EL (cell line): ENCODE measurements at places on chromosomes 7 and 10.
A peak's percentile ranks its signal among the peaks of the same experiment; 100 is the strongest.

DNA sequence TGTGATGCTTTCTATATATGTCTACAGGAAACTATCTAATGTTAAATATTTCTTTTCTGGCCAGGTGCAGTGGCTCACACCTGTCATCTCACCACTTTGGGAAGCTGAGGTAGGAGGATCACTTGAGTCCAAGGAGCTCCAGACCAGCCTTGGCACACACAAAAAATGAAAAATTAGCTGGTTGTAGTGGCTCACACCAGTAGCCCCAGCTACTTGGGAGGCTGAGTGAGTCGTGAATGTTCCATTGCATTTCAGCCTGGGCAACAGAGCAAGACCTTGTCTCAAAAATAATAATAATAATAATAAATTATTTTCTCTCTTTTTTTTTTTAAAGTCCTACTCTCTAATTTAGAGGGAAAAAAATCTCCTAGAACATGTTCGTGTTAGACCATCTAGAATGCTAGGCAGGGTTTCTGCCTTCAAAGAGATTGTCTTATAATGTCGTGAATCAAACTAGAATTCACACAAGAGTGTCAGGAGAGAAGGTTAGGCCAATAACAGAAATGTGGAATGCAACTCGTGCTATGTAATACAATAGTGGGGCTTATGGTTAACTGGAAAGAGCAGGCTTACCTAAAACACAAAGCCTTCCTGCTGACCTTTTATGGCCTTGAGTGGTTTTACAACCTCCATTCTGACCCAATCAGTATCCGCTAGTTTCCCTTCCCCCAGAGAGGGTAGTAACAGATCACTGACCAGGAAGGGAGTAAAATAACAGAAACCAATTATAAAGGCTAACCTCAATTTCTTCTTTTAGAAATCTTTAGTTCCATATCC lies 46.3 kb downstream of the MYOF start:
- DNase-seq, result peak; percentile 69

DNA sequence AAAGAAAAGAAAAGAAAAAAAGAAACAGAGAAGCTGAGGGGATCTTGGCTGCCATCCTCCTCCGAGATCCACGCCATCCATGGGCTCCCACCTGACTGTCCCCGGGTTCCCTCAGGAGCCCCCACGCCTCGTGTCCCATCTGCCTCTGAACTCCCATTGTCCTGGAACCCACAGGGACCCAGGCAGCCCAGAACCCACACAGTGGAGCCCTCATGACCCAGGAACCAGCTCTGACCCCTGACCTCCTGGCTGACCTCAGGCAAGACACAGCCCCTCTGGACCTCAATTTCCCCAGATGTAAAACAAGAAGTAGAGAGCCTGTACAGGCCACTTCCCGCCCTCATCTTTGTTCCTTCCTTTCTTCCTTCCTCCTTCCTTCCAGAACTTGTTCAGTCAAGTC lies 40.4 kb downstream of the RASGEF1A start:
- no peak for DNase-seq

DNA sequence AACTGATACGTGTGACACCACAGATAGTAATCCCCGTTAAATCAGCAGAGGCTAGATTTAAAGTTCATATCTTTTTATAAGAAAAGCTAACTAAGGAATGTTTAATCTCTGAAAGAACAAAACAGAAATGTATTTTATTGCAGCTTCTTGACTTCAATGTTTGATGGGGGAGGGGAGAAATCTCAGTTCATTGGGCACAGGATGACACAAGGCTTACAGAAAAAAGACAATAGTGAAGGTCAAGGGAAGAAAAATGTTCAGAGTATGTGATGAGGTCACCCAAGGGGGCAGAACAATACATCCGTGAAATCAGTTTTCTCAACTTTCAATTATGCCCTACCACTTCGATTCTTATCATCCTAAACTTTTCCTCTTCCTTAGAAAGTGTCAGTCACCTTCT lies 102.9 kb downstream of the ELAPOR2 start:
- DNase-seq, result no peak

GRCh38 chr7:7639847-7640220 lies 718 bp upstream of the UMAD1 start:
- DNase-seq, result peak; percentile 39

- DNase-seq, result no peak
Measured at GRCh38 chr7:105655067-105655466, 73.8 kb upstream of the EFCAB10 start.

DNA sequence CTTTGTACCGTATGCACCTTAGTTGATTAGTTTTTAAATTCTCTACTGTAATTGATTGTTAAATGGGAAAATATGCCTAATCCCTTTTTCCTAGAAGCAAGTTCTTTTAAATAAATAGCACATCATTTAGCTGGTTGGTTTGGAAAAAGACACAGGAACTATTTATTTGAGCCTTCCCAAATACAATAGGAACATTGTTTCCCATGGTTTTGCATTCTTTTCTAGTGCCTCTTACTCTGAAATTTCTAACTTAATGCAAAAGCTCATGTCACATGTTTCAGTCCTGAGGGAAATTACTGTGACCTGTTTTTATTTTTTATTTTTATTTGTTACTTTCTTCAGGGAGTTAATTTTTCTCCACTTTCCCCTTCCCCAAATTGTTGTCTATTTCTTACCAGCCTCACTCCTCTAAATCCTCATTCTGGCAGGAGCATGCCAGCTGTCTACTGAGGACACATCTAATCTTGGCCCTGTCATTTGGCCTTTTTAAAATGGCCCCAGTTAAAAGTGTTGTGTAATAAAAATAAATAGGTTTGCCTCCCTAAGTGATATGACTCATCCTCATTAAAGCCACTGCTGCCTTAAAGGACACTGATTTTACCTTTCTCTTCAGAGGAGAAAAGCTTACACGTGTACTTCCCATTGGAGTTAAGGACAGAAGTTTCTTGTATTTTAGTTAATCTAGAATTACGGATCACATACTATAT lies 94.5 kb downstream of the PPP1R3A start:
- no peak for DNase-seq

DNA sequence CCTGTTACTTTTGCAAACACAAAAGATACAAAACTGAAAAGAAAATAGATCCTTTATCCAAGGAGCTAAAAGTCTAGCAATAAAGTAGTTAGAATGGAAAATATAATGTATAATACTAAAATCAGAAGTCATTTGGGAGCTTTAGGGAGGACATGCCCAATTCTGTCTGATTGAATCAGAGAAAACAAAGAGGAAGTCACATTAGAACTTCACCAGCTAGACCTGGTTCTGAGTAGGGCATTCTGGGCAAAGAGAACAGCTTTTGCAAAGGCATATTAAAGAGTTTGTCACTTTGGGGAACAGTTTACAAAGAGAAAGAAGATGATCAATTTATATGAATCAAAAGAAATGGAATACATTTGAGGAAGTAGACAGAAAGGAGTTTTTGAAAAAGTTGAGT lies 107.0 kb upstream of the PRSS1 start:
- no peak for DNase-seq

DNA sequence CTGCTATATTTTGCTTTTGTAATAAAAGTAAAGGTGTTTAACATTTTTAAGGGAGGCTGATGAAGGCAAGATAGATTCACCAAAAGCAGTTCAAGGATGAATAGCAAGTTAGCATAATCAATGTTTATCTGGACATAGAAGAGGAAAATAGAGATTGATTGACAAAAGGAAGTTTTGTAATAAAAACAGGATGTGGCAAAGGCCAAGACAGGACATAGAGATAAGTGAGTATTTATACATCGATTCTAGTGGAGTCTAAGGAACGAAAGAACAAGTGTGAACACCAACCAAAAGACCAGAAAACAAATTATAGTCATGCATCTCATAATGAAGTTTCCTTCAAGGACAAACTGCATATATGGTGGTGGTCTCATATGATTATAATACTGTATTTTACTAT lies 123.8 kb downstream of the CCDC71L start:
- DNase-seq, result no peak

DNA sequence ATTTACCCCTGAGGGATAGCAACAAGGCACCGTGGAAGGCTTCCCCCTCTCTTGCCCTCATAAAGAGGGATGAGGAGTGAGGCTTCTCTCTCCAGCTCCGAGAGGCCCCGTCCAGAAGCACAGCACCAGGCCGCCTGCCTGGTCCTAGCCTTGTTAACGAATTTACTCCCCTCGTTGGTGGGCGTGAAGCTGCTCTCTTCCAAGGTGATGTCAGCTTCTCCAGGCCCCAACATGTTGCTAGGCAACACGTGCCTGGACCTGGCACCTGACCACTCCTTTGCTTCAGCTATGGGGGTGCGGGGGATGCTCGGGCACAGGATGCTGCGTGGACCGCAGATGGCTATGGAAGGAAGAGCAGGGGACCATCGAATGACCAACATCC lies 135.2 kb upstream of the MGMT start:
- no peak for DNase-seq

GRCh38 chr7:2542011-2542915 lies 13.1 kb downstream of the BRAT1 start:
- no peak for DNase-seq

DNA sequence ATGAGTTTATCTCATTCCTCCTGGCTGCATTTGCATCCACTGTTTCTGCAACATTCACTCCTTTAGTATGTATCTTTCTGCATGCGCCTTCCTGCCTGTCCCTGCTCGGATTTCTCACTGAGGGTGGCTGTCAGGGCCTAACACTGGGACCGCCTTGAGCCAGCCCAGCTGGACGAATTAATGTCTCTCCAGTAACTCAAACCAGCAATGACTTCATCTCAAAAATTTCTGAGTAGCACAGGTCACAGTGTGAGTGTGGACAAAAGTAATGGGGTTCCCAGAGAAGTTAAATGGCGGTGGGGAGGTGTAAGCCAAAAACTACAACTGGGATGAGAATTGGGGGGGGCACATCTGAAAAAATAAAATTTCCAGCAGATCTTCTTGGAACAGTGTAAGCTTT lies 444.0 kb upstream of the MGMT start:
- no peak for DNase-seq

DNA sequence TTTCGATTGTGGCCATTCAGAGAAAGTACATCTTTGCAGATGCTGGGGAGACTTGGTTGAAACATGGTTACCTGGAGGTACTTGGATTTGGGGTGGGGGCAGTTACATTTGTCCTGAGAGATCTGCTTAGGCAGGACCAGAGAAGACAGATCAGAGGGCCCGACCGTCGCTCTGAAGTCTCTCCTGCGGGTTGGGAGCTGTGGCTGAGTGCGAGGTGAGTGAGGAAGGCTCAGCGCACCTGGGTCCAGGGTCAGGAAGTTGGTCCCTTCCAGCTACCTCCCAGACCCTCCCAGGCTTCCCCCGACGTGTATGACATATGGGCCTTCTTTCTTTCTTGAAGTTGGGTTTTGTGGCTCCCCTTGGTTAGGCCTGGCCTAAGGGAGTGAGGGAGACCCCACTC lies 56.3 kb downstream of the LHPP start:
- no peak for DNase-seq

- DNase-seq, result peak; percentile 56
Measured at GRCh38 chr10:105974803-105975456, 1189.6 kb downstream of the SORCS1 start.

- DNase-seq, result no peak
Measured at GRCh38 chr10:132925071-132925561, 17.3 kb downstream of the CFAP46 start.

DNA sequence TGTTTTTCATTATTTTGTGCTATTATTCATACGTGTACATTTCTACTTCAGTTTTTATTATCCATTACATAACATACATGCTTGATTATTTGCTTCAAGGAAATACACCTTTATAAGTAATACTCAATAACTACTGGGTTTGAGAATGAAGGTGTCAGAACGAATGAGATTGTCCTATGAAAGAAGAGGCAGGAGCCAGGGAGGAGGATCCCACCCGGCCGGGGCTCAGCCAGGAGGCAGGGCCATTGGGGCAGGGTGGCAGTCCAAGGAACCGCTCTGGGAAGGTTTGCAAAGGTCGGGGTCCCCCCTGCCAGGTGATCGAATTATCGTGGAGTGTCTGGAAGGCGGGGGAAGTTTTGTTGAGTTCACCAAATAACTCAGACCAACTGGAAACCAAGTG lies 9.1 kb downstream of the TRIM56 start:
- DNase-seq, result peak; percentile 27

- DNase-seq, result no peak
Measured at GRCh38 chr7:17354473-17354872, 56.0 kb downstream of the AHR start.

GRCh38 chr7:45586542-45587520 lies 12.7 kb downstream of the ADCY1 start:
- no peak for DNase-seq

GRCh38 chr10:71427246-71427645 lies 30.5 kb downstream of the CDH23 start:
- no peak for DNase-seq

- no peak for DNase-seq
Measured at GRCh38 chr10:26090762-26091161, 125.8 kb upstream of the GAD2 start.

DNA sequence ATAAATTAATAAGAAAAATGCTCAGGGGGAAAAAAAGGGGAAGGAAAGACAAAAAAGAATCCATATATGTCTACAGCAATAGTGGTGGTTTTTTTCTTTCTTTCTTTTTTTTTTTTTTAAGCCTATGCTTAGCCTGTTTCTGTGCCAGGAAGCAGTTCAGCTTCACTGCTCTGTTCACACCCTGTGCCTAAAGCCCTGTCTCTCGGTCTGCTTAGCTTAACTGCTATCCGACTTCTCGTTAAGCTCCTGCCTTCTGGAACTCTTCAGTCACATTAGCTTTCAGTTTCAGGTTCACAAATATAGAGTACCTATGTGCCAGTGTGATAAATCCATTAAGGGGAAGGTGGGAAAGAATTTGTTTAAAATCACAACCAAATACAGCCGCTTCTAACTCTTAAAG lies 26.5 kb upstream of the NRG3 start:
- DNase-seq, result no peak

DNA sequence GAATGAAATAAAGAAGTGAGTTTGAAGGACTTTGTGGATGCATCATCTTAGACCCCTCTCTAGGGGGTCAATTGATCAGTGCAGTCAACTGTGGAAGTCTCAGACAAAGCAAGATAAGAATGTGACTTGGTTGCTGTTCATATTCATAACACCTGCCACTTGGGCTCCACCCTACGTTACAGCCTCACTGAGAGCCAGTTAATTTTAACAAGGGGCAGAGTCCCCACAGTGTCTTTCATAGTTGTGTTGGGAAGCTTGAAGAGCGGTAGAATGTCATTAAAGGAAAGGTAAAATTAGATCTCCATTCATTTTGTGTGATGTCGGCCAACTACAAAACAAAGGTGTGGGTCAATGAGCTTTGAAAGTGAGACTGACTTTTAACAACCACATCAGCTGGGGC lies 442.1 kb upstream of the C7orf33 start:
- no peak for DNase-seq

GRCh38 chr7:127189886-127190285 lies 62.9 kb downstream of the GRM8 start:
- no peak for DNase-seq

- DNase-seq, result no peak
Measured at GRCh38 chr10:124348801-124349200, 69.9 kb downstream of the OAT start.

DNA sequence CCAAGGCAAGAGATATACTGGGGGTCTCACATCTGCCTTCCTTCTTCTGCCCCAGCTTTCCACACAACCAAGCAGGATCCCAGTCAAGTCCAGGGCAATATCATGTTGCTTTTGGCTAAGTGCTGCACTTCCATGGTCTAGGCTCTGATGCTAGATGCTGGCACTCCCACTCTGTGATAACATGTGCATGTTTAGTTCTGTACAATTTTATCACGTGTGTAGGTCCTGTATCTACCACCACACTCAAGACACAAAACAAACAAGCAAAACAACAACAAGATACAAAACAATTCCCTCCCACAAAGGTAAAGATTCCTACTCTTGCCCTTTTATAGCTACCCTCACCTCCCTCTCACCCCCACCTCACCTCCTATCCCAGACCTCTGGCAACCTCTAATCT lies 105.6 kb upstream of the HABP2 start:
- DNase-seq, result no peak
